ENCODE measurements at places on chromosomes 6 and 20.

DNA sequence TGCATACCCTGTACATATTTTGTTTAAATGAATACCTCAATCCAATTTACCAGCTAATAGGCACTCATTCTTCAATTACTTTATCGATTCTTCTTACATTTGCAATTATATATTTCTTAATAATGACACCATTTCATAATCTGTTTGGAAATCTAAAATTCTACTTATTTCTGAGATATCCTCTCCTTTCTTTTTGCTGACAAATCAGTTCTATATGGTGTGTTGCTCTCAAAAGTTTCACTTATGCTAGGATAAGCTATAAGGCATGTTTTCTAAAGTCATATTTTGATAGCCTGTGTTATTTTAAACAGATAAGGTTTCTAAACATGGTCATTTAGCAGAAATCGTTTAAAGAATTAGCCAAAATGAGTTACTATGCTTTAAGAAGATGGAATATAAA, 140.6 kb upstream of the GJE1 start:
- DNase-seq, result no peak

GRCh38 chr6:142773859-142774648, 170.9 kb downstream of the HIVEP2 start:
- no peak for DNase-seq

GRCh38 chr6:166381381-166381732, 1.4 kb downstream of the MPC1 start:
- DNase-seq, result no peak

- no peak for DNase-seq
Observed at GRCh38 chr6:115905471-115905870, 155.2 kb downstream of the FRK start.

GRCh38 chr6:15530411-15530810, 132.4 kb downstream of the DTNBP1 start:
- DNase-seq, result no peak

GRCh38 chr20:39607141-39607540, 645.0 kb downstream of the DHX35 start:
- no peak for DNase-seq

All from stimulated activated CD4-positive, alpha-beta T cell treated with anti-CD3 and anti-CD28 coated beads, Interleukin-1b, Interleukin-23, amount 100 ng/mL, for 48 hours (primary cell).